ENCODE measurements at places on chromosomes 16 and 17. TPM values are rescaled to one million over a fixed set of nuclear protein-coding genes. Genes with fewer than 3 reads are reported as not detected.
A peak's percentile ranks its signal among the peaks of the same experiment; 100 is the strongest.

- DNase-seq = no peak
Observed at GRCh38 chr16:3188925-3189825, 1.2 kb downstream of the OR1F1 start.

DNA sequence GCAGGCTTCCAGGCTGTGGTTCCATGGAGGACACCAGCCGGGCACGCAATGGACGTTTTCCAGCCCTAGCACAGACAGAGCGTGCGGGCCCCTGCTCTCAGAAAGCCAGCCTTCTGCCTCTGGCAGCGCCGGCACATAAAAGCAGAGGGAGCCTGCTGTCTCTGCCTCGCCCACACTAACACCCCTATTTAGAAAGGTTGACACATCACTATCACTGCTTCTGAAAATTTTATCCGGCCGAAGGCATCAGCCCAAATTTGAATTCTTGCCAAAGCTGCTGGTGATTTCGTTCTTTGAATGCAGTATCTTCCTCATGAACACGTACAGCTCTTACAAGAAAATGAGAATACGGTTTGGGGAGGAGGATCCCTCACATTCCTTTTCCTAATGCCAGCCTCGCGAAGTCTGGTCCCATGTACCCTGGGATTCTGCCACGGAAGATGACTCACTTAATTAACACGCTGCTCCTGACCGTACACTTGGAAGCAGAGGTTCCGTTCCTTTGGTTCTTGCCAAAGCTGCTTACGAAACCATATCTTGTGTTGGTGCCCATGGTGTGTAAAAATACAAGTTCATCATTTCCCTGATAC, 1.3 kb upstream of the RAB11FIP3 start:
- no peak for DNase-seq

DNA sequence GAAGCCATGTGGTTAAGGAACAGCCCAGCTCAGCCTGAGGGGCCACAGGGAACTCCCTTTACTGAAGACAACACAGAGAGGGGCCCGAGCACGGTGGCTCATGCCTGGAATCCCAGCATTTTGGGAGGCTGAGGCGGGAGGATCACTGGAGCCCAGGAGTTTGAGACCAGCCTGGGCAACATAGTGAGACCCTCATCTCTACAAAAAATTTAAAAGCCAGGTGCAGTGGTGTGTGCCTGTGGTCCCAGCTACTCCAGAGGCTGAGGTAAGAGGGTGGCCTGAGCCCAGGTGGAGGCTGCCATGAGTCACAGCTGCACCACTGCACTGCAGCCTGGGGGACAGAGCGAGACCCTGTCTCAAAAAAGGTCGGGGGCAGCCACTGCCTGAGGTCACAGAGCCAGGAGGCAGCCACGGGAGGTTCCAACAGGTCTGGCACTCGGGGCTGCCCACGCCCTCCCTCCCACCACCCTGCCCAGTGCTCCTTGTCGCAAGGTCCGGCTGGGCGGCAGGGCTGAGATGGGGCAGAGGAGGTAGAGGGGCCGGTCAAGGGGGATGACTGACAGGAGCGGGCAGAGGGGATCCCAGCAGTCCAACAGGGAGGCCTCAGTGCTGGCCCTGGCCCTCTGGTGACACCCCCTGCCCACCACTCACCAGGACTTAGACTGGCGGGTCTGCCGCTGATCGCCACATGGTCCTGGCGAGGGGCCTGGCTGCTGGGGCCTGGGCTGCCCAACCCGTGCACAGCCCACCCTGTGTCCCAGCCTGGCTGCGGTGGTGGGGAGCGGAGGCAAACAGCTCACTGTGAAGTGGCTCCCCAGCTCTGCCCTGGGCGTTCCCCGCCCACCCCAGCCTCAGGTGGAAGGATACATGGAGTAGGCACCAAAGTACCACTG, 3.4 kb downstream of the CYBA start:
- DNase-seq = no peak

GRCh38 chr16:21166561-21166961, 8.1 kb downstream of the LDAF1 start:
- no peak for DNase-seq

- no peak for DNase-seq
Observed at GRCh38 chr17:42673885-42674754, 2.7 kb downstream of the PLEKHH3 start.

GRCh38 chr17:80005360-80006338, 30.0 kb downstream of the TBC1D16 start:
- peak; percentile 66 for DNase-seq

DNA sequence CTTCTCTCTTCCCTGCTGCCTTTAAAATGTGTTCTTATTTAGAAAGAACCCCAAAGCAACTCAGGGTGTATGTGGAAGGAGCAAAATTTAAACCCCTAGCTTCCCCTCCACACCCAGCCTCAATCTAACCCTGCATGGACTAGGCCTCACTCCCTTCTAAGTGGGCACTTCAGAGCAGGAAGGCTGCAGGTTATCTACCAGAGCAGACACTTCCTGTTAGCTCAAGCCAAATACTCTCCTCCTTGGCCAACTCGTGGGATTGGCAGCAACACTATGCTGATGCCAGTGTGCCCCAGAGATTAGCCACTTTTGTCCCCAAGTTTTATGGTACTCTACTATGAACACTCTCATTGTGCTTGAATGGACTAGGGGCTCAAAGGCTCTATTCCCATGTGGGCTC, 35.6 kb downstream of the CCDC42 start:
- DNase-seq = no peak

DNA sequence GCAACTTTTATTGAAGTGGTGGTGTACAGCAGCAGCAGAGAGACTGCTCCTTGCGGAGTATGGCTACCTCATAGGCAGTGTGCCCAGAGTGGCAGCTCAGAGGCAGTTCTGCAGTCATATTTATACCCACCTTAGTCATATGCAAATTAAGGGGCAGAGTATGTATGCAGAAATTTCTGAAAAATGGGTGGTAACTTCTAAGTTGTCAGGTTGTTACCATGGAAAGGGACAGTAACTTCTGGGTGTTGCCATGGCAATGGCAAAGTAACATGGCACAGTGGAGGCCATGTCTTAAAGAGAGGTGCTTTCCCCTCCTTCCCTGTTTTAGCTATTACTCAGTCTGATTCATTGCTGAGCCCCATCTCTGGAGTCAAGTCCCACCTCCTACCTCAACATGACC, 53.4 kb downstream of the MEOX1 start:
- DNase-seq = no peak

DNA sequence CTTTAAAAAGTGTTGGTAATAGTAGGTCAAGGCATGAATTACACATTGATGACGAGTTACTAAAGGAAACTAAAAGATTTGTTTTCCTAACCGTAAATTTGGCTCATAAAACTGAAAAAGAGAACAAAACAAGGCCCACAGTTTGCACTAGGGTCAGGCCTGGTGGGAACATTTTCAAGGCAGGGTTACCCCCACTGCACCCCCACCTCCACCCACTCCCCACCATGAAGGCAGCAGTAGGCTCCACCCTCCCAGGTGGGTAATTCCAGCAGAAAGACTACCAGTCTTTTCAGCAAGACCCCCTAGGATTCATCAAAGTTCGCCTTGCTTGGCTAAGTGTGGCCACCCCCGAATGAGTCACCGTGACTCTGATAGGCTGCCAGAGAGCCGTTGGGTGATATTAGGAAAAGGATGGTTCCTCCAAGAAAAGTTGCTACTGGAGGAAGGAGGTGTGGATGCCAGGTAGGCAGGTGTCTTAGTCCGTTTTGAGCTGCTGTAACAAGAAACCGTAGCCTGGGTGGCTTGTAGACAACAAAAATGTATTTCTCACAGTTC, 8.6 kb downstream of the DNAAF1 start:
- no peak for DNase-seq

DNA sequence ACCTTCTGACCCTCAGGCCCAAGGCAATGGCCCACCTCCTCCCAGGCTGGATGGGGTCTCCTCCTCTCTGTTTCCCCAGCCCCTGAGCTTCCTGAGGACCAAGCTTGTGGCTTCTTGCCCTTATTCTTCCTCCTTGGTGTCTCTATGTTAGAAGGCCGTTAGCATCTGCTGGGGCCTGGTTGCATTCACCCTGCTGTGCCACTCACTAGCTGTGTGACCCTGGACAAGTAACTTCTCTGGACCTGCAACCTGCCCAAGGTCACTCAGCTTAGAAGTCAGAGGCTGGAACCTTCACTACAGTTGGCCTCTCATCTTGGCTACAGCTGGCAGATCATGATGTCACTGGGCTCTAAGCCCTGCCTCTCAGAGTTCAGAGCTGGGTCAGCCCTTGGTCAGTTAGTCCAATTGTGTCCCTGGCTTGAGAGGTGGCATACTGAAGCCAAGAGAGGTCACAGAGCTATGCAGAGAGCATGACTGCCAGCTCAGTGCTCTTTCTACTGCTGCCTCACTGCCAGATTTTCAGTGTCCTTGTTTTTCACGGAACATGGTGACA, 3.0 kb downstream of the MT2A start:
- DNase-seq = no peak

KCNJ12 gene
- total RNA-seq = 14.5 TPM

NHERF2 gene
- 8.6 TPM for total RNA-seq

WDR59 gene
- 44.2 TPM for total RNA-seq

RASL10B gene
- 2.2 TPM for total RNA-seq

KCTD2 gene
- 18.6 TPM for total RNA-seq

MRPL12 gene
- 11.6 TPM for total RNA-seq

FMNL1 gene
- 149 TPM for total RNA-seq

CD300LB gene
- total RNA-seq = 0.81 TPM

CA5A gene
- not detected for total RNA-seq
